ENCODE measurements at places on chromosomes 16 and 17.

- no peak for DNase-seq
These were observed 63.4 kb downstream of the PITPNC1 start for GRCh38 chr17:67440277-67441051.

DNA sequence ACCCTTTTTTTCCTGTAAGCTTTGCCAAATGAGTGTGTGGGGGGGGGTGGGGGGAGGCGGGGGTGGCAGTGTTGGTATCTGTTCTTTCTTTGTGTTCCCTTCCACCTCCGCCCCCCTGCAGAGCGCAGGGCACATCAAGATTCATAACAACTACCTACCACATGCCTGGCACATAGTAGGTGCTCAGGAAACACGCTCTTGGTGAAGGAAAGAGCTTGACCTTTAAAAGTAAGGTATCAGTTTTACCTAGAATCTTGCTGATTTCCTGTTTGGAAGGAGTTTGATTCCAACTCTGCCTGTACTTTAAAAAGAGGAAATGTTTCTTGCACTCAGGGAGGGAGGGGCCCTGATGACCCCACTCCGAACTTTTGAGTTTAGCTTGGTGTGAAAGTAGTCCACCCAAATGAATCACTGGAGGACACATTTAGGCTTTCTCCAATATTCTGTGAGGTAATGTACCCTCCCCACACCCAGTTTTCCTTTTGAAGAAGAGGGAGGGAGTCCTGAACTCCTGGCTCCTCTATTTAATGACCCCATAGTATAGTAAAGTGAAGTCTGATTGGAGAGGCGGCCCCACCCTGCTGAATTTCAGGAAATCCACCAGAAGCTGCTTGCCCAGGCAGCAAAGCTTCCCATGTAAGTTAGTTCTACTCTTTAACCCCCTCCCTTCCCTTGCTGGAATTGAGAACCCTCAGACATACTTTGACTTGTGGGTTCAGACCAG, 560 bp upstream of the FAM20A start:
- no peak for DNase-seq

GRCh38 chr16:72561-73548, at the start of gene RHBDF1:
RHBDF1 (minus strand) TSS chr16:72631; CDS start chr16:65015, 7,616 bp downstream.
- no peak for DNase-seq

- DNase-seq, result no peak
These were observed 3.9 kb downstream of the MIF4GD start for GRCh38 chr17:75267153-75267410.

- no peak for DNase-seq
These were observed 35.2 kb downstream of the KIAA0513 start for GRCh38 chr16:85062845-85063244.

DNA sequence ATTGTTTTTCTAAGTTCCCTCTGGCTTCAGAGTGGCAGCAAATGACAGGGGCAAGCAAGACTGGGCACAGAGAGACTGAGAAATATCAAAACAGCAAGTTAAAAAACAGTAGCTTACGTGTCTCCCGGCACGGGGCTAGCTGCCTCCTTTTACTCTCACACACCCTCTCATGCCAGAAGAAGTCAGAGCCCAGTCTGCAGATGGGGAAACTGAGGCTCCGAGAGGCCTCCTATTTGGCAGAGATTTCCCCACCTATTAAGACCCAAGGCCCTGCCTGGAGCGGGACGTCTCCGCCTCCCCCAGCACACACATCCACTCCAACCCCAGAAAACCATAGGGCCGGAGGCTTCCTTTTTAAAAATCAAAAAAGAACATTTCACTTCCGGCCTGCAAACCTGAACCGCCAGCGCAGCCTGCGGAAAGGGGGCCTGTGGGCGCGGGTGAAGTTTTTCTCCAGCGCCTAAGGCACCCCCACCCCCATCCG, 832 bp downstream of the CARHSP1 start:
- peak; percentile 49 for DNase-seq

GRCh38 chr16:60110531-60110930, 1376.4 kb upstream of the GOT2 start:
- no peak for DNase-seq

- DNase-seq, result no peak
These were observed 79.7 kb upstream of the NOL11 start for GRCh38 chr17:67637901-67638641.

DNA sequence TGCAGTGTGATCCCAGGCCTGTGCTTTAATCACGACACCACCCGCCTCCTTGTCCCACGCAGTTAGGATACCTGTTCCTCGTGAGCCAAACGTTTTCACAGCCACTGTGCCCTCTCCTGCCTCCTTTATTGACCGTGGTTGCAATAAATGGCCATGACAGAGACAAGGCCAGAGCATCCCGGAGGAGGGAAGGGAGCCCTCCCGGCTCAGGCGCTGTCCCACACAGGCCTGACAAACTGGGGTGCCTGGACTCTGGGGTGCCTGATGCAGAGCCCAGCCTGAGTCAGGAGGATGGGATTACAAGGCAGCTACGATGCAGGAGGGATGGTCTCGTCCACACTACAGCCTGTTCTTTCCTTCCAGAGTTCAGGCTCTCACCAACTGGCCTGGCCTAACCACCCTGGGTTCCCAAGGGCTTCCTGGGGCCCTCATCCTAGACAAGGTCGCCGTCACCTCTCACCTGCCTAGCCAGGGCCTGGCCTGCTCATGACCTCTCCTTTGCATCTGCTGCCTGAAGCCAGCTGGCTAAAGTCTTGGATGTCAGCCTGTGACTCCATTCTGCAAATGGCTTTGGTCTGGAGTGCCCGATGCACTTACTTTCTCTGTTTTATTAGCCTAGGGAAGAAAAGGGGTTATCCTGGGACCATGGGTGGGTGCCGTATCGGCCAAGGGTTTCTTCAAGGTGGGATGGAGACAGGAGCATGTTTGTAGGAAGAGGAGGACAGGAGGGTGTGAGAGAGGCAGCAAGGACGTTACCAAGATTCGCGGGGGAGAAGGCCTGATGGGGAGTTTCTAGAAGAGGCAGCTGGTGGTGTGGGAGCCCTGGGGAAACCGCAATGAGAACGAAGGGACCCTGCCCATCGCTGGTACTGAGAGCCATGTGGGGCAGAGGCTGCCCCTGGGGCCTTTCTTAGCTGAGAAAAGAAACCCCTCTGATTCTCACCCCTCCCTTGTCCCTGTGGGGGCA, 234.3 kb upstream of the TNRC6C start:
- DNase-seq, result no peak

All from CD4-positive, alpha-beta T cell treated with Interleukin-2 at 100 ng/mL for 4 hours (primary cell).